ENCODE measurements at places on chromosomes 4 and X. TPM values are rescaled to one million over a fixed set of nuclear protein-coding genes. Genes with fewer than 3 reads are reported as not detected.

DNA sequence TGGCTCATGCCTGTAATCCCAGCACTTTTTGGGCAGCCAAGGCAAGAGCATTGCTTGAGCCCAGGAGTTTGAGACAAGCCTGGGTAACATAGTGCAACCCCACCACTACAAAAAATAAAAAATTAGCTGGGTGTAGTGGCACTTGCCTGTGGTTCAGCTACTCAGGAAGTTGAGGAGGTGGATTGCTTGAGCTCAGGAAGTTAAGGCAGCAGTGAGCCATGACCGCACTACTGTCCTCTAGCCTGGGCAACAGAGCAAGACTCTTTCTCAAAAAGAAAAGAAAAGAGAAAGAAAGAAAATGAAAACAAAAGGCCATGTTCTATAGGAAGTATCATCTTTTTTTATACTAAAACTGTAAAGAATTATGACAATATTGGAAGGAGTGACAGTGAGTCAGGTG is 38.5 kb downstream of the NEK1 start:
- no peak overlapping the region for H3K4me3 ChIP-seq
- no peak for DNase-seq
- no peaks in the 10 kb centered on the region for H3K4me1 ChIP-seq
- no peak overlapping the region for H3K27ac ChIP-seq
- H3K27me3 ChIP-seq, result no peaks in the 10 kb centered on the region

GRCh38 chr4:80335226-80335553 is 340 bp upstream of the CFAP299 start:
- H3K36me3 ChIP-seq, result no peaks in the 10 kb centered on the region
- H3K27ac ChIP-seq, result no peak overlapping the region
- peak overlapping the region; percentile 93 for H3K4me3 ChIP-seq
- peaks cover 15% of the 10 kb centered on the region for H3K27me3 ChIP-seq

- H3K4me1 ChIP-seq, result no peaks in the 10 kb centered on the region
- H3K27ac ChIP-seq, result no peak overlapping the region
- H3K4me3 ChIP-seq, result no peak overlapping the region
Observed at GRCh38 chrX:135396109-135396508, 25.6 kb upstream of the SMIM10L2A start.

PAGE4 gene
- total RNA-seq, result not detected

All from T-cell (primary cell).